ENCODE measurements at places on chromosomes 16 and 17.

- DNase-seq, result peak; percentile 96
These were observed 79.3 kb downstream of the VMP1 start for GRCh38 chr17:59786536-59787319.

- DNase-seq, result no peak
These were observed 451.2 kb upstream of the PSMD7 start for GRCh38 chr16:73845238-73846006.

GRCh38 chr17:56528696-56529095, 64.8 kb upstream of the NOG start:
- no peak for DNase-seq

- no peak for DNase-seq
These were observed 39.2 kb downstream of the ZNF778 start for GRCh38 chr16:89256651-89257254.

GRCh38 chr16:29744541-29745101, 1.2 kb downstream of the C16orf54 start:
- DNase-seq, result no peak

GRCh38 chr16:67372664-67373063, 20.6 kb downstream of the TPPP3 start:
- DNase-seq, result no peak

DNA sequence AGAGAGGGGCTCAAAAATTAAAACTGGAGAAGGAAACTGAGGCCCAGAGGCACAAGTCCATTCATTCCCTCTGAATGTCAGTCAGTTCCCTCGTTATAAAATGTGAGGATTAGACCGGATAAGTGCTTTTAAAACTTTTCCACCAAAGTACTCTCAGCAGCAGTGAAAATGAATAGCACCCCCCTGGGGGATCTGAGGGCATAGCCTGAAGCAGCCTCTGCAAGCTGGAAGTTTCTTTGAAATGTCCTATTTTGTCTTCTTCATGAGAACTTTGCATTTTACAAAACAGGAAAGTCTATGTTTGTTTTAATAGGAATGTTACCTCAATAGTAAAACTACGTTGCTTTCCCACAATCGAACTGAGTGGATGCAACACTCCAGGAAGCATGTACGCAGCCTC, 273.0 kb downstream of the CEP112 start:
- DNase-seq, result peak; percentile 28

DNA sequence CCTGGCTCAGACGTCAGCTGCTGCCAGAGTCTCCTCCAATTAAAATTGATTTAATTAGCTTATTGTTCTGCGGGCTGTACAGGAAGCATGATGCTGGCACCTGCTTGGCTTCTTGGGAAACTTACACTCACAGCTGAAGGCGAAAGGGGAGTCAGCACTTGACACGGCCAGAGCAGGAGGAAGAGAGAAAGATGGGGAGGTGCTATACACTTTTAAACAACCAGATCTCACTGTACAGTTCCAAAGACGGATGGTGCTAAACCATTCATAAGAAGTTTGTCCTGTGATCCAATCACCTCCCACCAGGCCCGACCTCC, 1.4 kb upstream of the PRDM7 start:
- no peak for DNase-seq

DNA sequence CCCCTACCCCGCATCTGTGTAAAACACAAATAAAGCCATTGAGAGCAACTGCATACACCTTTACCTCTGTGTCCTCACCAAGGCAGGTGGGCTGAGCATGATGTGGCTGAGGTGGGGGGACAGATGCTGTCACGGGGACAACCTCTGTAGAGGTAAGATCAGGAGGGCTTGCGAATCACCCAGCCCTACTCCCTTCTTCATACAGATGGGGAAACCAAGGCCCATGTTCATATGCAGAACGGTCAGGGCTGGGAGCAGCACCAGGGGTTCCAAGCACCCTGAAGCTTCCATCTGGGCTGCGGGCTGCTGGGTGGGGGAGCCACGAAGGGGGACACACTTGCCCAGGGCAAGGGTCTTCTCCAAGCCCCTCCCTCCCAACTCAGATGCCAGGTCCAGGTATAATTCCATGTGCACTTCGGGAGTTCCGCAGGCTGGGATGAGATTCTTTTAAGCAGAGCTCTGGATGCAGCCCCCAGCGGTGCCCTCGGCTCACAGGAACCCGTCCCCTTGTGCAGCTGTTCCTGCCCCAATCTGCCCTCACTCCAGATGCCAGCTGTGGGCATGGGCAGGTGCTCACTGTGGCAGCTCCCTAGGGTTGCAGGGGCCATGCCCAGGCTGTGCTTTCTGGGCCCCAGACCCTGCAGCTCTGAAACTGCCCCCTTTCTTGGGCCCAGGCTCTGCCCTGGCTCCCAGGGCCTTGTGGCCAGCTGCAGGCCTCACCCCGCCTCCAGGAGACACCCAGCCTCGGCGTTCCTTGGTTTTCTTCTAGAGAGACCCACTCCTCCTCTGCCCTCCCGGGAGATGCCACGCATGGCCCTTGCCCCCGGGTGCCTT, 9.6 kb downstream of the CTRB1 start:
- DNase-seq, result no peak

- no peak for DNase-seq
These were observed 48.8 kb downstream of the SDK2 start for GRCh38 chr17:73595479-73595878.

DNA sequence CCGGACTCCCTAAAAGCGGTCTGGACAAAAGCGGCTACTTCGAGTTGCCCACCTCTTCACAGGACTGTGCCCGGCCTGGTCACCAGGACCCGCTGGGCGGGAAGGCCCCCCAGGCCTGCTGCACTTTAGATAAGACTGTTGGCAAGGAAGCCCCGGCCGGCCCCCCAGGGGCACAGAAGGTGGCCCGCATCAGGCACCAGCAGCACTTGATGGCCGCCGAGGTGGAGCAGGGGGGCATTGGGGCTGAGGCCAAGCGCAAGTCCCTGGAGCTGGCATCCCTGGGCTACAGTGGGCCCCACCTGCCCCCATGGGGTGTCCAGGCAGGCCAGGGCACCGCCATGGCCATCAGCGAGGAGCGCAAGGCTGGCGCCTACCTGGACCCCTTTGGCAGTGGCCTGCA, 47.5 kb downstream of the BAHCC1 start:
- no peak for DNase-seq

GRCh38 chr16:72380283-72380682, 208.3 kb upstream of the PMFBP1 start:
- DNase-seq, result no peak

DNA sequence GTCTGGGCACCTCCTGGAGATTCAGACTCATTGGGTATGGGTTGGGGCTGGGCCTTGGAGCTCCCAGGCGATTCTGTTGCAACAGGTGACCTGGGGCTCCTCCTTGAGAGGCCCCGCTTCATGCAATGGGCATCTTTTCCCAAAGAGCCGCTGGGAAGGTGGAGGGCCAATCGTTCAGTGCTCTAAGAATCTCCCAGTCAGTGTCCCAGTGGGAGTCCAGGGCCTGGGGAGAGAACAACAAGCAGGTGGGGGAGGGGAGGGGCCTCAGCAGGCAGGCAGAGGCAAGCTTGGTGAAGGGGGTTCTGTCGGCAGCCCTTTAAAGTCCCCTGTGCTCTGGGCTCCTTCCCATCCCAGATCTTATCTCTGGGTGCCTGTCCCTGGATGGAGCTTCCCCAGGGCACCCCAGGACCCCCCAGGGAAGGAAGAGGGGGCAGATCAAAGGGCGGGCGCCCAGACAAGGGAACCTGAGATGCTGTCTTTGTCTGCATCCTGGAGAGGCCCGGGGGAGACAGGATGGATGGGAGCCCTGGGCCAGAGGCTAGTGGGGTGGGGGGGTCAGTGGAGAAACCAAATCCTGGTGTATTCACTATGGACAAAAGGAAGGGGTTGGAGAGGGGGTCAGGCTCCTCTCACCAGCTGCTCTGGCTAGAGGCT, 30.5 kb upstream of the NXPH3 start:
- no peak for DNase-seq

- no peak for DNase-seq
These were observed 16.0 kb downstream of the KCTD19 start for GRCh38 chr16:67310561-67310960.

- DNase-seq, result no peak
These were observed 11.2 kb downstream of the TFAP4 start for GRCh38 chr16:4261557-4262172.

- no peak for DNase-seq
These were observed 4.9 kb downstream of the CSF3 start for GRCh38 chr17:40020146-40020545.

- peak; percentile 52 for DNase-seq
These were observed 823 bp downstream of the NBR1 start for GRCh38 chr17:43171586-43172487.

- peak; percentile 53 for DNase-seq
These were observed 4.8 kb upstream of the SHISA9 start for GRCh38 chr16:12896562-12896961.

- DNase-seq, result no peak
These were observed 41.5 kb downstream of the TMEM235 start for GRCh38 chr17:78272914-78273258.

Data from SK-N-MC (cell line).